Hematopoietic multipotent progenitor cell treated with erythropoietin and hydrocortisone succinate and interleukin-3 and kit ligand, for 4 days (in vitro differentiated cells): ENCODE measurements at places on chromosomes 16 and 17.
A peak's percentile ranks its signal among the peaks of the same experiment; 100 is the strongest.

- no peak for DNase-seq
Measured at GRCh38 chr16:12256921-12257320, 280.4 kb downstream of the SNX29 start.

GRCh38 chr17:28712705-28713415 lies 1.2 kb upstream of the PROCA1 start:
- DNase-seq: no peak

DNA sequence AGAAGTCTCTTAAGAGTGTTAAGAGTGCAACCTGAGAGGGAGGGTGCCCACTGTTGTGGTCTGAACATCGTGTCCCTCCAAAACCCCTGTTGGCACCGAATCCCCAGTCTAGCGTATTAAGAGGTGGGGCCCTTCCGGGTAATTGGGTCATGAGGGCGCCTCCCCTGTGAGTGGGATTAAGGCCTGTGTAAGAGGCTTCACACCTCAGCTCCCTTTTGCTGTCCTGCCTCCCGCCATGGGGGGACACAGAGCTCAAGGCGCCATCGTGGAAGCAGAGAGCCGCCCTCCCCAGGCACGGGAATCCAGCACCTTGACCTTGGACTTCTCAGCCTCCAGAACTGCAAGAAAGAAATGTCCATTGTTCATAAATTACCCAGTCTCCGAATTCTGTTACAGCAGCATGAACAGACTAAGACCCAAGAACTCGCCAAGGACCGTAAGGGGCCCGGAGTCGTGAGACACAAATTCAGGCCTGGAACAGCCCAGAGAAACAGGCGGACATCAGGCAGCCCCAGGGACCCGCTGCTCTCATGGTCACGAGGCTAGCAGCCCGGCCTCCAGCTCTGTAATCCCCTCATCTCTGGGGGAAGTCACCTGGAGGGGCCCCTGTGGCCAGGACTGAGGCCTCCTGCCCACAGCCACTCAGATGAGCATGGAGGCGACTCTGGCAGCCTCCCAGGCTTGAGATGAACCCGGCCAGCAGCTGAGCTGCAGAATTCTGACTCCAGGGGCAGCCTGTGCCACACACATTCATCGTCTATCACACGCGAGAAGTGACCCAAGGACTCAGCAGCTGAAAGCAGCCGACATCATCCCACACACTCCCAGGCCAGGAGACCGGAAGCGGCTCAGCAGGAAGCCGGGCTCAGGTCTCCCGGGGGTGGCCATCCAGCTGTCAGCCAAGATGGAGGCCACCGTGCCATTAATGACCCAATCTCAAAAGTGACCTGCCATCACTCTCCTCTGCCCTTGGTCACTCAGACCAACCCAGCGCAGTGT lies 12.8 kb upstream of the CHMP6 start:
- DNase-seq: no peak

GRCh38 chr17:33493566-33493965 lies 200.5 kb upstream of the ASIC2 start:
- no peak for DNase-seq

- peak; percentile 91 for DNase-seq
Measured at GRCh38 chr16:85086347-85087291, 25.7 kb downstream of the CIBAR2 start.

DNA sequence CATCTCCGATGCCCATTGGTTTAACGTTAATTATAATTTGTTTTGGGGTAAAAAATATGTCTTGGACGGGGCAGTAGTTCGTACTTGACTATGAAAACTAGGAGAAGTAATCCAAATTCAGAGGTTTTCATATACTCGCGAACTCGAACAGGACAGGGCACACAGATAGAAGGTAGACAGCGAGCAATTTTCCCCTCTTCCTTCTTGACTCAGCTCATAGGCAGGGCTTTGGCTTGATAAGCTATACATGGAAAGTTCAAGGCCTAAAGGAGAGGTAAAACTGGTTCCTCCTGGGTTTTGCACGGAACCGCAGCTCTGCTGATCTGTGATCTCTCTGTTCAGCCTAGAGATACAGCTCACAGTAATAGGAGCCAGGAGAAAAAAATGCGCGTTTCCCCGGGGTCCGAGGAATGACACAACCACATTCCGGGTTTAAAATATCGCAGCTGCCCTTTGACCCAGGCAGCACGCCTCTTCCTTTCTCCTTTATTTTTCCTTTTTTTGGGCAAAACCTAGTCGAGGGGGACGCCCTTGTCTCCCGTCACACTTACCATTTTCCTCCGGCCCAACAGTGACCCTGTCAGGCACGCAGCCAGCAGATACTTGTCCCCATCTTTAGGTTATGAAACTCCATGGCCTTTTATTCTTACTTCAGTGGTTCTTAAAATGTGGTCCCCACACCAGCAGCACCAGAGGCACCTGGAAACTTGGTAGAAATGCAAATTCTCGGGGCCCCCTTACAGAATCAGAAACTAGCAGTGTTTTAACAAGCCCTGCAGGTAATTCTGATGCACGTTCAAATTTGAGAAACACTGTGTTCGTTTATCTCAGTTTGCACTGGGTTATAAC lies 1.7 kb upstream of the LASP1 start:
- DNase-seq: peak; percentile 57

- DNase-seq: no peak
Measured at GRCh38 chr16:87620201-87620495, 17.8 kb downstream of the JPH3 start.

DNA sequence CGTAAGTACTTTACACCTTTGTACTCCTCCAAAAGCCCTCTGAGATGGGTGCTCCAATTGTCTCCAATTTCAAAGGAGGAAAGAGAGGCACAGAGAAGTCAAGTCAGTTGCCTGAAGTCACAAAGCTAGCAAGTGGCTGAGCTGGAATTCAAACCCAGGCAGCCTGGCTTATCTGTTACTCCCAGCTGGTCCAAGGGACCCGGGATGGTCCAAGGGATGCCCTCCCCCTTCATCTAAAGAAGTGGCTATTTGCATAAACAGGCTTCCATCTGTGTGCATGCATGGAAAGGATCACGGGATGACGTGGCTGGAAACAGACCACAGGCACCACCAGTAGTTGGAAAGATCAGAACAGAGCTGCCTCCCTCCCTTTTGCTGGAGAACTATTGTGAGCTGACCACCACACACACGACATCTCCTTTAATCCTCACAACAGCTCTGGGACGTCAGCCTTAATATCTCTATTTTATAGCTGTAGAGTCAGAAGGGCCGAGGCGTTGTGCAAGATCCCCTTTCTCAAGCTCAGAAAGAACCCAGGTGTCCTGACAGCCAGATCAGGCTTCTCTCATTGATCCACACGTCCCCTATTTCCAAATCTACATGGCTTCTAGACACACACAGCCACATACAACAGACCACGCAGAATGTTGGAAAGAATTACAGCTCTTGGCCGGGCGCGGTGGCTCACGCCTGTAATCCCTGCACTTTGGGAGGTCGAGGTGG lies 10.9 kb upstream of the COL1A1 start:
- DNase-seq: no peak

DNA sequence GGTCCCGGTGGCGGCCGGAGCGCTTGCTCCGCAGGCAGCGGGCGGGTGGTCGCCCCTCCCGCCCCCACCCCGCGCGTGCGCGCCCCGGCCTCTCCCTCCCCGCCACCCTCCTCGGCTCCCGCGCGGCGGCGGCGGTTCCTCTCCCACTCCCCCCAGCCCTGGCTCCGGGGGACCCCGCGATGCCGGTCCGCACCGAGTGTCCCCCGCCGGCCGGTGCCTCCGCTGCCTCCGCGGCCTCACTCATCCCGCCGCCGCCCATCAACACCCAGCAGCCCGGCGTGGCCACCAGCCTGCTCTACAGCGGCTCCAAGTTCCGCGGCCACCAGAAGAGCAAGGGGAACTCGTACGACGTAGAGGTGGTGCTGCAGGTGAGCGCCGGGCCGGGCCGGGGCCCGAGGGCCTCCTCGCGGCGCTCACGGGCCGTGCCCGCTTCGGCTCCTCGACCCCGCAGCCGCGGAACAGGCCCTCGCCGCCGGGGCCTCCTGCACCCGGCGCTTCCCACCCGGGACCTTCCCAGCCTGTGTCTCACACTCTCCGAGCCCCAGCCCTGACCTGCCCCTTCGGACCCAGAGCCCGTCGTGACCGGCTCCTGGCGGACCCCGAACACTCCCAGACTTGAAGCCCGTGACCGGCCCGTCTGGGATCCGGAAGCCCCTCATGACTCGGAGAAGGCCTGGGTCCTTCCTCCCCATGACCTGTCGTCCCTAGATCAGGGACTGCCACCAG lies 490 bp downstream of the GID4 start:
- peak; percentile 55 for DNase-seq

DNA sequence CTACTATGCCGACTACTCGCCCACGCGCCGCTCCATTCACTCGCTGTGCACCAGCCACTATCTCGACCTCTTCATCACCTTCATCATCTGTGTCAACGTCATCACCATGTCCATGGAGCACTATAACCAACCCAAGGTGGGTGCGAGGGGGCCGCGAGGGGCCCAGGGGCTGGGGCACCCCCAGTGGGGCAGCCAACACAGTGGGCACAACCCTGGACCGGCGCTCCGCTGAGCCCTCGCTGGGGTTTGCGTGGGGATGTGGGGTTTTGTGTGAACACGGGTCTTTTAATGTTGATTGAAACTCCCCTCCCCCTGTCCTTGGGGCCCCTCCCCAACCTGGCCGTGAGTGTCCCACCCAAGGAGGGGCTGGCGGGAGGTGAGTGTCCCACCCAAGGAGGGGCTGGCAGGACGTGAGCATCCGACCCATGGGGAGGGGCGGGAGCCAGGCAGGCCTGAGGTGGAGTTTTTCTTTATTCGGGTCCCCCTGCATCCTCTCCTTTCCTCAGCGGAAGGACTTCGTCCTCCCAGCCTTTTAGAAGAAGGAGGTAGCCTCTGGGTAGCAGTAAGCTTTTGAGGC lies 11.2 kb downstream of the TPSG1 start:
- no peak for DNase-seq

- no peak for DNase-seq
Measured at GRCh38 chr17:76155988-76156661, 15.1 kb upstream of the FOXJ1 start.

DNA sequence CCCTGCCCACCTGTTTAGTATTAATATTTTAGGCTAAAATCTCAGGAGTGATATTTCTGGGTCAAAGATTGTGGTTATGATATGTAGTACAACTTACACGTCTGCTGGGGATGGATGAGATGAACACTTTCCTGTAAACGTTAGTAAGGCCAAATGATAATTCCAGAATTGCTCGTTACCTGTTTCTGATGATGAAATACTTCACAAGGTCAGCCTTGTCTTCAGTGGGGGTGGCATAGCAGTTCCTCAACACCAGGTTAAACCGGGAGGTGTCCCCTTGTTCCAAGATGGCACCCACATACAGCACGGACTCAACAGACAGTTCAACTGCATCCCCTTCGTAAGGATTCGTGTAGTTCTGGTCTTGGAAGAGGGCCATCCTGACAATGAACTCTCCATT lies 9.3 kb downstream of the GP2 start:
- DNase-seq: no peak
